ENCODE measurements at places on chromosomes 7 and 10.
A peak's percentile ranks its signal among the peaks of the same experiment; 100 is the strongest.

GRCh38 chr10:32955790-32956189 is 2.2 kb downstream of the ITGB1 start:
- ATAC-seq: no peak

DNA sequence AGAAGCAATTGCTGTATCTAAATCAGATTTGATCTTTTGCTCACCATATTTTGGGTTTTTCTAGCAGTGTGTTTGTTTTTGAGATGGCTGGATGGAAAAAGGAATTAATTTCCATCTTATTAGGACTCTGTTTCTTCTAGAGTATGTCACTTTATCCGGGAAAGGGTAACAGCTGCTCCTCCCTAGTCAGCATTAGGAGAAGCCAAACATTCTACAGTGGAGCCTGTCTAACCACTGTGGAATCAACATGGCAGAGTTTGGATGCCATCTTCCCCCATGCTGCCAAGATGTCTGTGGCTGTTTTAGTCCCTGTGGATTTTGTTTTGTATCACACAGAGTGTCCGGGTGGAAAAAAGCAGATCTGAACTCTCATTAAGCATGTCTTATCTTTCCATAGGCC is 16.0 kb upstream of the LMOD2 start:
- no peak for ATAC-seq

GRCh38 chr7:96246919-96247318 is 75.0 kb downstream of the SLC25A13 start:
- ATAC-seq: no peak

DNA sequence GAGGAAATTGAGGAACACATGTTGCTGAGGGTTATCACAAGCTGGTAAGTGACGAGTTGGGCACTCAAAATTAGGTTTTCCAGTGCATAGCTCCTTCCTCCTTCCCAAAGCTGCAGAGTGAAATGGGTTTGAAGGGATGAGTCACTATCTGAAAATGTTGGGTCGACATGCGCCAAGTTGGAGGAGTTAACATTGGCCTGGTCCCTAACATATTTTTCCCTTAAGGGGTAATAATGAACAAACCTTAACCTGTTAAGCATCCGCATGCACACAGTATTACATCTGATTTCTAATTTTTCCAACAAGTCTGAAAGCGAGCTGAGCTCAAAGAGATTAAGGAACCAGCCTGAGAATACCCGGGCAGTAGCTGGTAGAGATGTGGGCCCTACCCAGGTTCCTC is 20.7 kb upstream of the TECTB start:
- ATAC-seq: no peak

GRCh38 chr10:79101560-79102497 is 33.1 kb downstream of the ZMIZ1 start:
- no peak for ATAC-seq

GRCh38 chr10:76961841-76962240 is 675.8 kb downstream of the KCNMA1 start:
- ATAC-seq: no peak

DNA sequence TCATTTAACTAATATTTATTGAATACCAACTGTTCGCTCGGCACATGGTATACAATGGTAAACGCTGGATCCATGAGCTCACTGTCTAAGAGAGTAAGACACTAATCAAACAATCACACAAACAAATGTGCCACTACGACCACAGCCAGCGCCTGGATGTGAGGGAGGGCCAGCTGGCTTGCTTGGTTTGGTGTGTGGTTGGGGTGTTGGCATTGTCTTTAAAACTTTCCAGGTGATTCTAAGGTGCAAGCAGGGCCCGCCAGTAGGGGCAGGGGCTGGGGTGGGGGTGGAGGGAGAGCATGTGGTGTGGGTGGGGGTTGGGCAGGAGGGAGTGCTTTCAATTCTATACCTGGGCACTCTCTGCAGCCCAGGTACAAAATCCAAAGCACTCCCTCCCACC is 31.6 kb downstream of the ADRA2A start:
- no peak for ATAC-seq

DNA sequence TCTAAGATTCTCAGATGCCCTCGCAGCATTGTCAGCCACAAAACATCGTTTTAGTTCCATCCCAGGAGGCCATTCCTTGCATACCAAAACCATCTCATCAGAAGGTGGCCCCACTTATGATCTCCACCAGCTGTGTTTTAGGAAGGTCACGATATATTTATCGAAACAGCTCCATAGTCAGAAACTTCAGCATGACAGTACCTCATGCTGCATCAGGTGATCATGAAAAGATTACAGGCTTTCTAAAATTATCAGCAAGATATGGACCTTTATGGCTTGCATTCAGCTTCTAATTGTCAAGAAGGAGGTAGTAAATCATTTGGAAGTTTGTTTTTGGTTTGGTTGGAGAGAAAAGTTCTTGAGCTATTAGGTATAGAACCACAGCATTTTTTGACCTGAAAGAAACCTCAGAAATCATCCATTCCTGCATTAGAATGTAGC is 20.0 kb downstream of the JAZF1 start:
- ATAC-seq: no peak

GRCh38 chr7:119596651-119597050 is 676.3 kb upstream of the KCND2 start:
- no peak for ATAC-seq

DNA sequence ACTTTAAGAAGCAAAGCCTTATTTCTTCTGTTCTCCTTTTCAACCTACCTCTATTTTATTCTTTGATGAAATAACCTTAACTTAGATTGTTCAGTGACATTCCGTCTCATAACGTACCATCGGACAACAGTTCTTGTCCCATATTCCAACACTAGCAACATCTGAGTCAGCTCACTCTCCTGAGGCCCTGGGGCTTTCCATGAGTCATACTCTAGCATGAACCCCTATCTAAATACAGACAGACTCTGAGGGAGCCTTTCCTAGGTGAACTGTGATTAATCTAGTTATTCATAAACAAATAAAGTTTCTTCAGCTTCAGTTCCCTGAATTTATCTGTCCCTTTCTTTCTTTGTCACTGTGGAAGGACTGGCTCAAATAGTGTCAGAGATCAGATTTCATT is 168.7 kb upstream of the LYZL1 start:
- ATAC-seq: no peak

GRCh38 chr10:43390759-43391158 is 18.2 kb downstream of the HNRNPF start:
- ATAC-seq: no peak

- no peak for ATAC-seq
Observed at GRCh38 chr10:73892310-73893030, 18.1 kb upstream of the CAMK2G start.

DNA sequence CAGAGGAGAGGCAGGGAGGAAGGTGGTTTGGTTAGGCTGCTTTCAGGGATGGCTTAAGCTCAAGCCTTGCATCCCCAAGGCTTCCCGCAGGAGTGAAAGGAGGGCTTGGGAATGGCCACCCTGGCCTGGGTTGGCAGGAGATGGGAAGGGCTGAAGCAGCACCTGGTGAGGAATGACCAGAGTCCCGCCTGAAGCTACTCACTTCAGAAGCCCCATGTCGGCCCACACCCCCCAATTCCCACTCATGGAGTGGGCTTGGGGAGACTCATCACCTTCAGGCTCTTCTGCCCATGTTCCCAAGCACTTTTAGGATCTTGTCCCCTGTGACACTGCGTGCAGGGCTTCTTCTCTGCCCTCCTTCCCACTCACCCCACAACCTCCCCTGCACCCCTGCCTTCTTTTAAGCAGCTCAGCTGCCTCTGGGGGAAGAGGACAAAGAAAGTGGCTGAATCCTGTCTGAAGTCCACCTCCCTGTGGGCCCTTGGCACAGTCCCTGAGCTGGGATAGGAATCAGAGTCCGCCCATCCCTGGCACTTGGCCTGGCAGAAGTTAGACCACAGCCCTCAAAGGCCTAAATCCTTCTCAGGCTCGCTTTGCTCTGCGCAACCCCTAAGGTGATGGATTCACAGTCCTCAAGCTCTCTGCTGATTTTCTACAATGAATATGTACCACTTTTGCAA is 16.5 kb downstream of the RGR start:
- ATAC-seq: no peak

DNA sequence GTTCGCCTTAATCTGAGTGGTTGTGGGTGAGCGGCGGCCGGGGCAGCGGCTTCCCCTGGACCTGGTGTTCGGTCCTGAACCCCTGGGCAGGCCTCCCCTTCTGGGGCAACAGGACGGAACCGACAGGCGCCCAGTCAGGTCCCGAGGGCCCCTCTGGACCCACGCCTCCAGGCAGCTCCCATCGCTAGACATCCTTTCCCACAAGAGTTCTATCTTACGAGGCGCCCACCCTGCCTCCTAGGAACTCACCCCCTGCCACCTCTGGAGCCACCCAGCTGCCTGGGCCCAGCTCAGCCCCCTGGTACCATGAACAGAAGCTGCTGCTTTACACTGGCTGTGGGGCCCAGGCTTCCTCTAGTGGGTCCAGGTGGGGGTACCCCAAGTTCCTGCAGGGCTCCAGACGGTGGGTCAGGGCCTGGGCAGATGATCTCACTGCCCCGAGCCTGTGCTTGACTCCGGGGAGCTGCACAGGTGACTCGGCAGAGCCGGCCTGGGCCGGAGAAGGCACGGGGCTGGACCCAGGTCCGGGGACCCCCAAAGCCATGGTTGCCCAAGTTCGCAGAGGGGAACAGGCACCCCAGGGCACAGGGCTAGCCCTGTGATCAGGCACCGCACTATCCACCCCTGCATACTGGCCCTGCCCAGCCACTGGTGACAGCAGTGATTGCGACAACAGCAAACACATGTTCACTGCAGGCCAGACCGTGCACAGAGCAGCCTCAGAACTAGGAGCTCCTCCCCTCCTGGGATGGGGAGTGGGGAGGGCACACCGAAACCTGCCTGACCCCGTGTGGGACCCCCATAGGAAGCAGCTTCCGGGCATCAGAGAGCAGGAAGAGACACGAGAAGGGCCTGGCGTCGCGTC is 180.3 kb downstream of the ELFN1 start:
- ATAC-seq: no peak

DNA sequence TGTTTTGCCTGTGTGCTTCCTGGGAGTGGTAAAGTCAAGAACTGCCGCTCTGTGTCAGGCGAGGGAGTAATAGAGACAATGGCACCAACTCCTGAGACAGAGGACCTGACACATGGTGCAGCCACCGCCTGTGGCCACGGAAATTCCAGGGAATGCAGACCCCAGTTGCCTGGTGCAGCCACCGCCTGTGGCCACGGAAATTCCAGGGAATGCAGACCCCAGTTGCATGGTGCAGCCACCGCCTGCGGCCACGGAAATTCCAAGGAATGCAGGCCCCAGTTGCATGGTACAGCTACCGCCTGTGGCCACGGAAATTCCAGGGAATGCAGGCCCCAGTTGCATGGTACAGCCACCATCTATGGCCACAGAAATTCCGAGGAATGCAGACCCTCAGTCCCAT is 8.7 kb downstream of the DIP2C start:
- no peak for ATAC-seq

GRCh38 chr10:73894245-73894971 is 16.5 kb upstream of the PLAU start:
- ATAC-seq: peak; percentile 76

DNA sequence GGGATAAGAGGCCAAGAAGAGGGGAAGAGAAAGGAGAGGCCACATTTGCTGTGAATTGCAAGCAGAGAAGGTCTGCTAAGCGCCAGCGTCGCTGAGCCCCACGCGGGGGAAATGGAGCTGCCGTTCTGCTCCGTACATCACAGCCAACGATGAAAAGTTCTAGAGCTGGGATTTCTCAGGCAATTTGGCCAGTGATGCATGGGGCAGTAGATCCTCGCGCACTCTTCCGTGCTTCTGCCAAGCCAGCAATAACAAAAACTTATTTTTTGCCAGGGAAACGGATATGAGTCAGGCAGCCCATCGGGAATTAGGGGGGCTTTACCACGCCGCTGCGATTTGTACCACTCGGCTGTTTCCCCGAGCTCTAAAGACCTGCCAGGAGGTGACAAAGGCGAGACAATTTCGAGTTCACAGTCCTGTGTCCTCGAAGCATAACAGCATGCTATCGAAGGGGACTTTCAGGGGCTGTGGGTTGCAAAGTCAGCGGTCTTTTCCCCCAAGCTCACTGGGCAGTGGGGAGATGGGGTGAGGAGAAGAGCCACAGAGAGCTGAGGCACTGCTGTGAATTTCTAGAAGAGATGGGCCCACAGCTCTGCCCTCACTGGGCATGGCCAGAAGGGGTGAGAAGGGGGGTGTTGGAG is 30.0 kb upstream of the SLF2 start:
- ATAC-seq: no peak

DNA sequence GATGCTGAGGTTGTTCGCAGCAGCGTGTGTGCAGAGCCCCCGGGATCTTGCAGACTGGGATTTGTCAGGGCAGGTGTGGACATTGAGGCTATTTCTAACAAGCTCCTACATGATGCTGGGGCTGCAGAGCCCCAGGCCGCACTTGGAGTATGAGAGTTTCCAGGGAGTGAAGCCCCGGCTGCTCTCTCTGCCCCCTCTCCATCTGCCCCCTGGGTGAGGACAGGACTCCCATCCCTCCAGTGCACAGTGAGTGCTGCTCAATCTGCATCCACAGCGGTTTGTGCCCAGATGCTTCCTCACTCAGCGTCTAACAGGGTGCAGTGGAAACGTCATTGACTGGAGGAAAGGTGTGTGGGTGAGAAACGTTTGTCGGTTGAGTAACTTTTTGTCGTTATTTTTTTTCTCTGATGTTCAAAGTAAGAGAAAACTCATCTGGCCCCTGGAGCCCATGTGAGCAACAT is 25.3 kb downstream of the IL2RA start:
- peak; percentile 30 for ATAC-seq

- no peak for ATAC-seq
Observed at GRCh38 chr10:35626971-35627507, 15.1 kb downstream of the FZD8 start.

DNA sequence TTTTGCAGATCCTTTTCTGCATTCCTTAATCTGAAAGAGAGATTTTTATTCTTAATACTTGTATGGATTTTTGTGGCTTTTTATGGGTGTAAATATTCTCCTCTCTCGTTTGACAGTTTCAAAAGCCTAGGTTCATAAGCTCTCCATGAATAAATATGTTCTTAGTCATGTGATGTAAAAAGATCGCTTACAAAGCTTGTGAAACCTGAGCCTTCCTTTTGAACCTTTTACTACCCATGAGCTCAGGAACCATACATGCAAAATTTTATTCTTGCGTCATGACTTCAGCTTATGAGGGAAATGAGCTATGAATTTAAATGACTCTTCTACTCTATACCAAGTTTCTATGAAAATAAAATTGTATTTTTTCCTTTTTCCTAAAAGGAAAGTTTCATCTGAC is 98.7 kb downstream of the POLL start:
- no peak for ATAC-seq

DNA sequence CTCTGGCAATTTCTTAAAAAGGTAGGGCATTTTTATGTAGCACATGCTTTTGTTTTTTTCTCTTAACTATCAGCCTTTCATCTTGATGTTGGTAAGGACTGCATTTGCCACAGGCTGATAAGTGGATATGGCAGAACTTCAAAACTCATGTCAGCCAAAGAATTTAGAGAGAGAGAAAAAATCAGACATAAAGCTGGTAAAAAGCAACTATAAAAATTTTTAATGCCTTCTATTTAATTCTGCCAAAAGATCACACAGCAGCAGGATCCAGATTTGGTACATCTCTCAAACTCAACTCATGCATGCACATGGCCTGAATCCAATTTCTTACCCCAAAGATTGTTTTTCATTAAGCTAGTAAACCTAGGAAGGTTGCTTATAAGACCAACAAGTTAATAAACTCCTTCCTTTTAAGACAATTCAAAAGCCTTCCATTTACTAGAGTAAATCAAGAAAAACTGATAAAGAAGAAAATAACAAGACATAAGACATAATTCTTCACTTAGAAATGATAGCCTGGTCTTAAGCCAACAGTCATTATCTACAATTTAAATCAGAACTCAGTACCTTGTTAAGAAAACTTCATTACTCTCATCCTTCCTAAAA is 69.3 kb downstream of the GLI3 start:
- no peak for ATAC-seq
